Ascending aorta (tissue), 2 donors: ENCODE measurements at places on chromosomes 16 and 17.

DNA sequence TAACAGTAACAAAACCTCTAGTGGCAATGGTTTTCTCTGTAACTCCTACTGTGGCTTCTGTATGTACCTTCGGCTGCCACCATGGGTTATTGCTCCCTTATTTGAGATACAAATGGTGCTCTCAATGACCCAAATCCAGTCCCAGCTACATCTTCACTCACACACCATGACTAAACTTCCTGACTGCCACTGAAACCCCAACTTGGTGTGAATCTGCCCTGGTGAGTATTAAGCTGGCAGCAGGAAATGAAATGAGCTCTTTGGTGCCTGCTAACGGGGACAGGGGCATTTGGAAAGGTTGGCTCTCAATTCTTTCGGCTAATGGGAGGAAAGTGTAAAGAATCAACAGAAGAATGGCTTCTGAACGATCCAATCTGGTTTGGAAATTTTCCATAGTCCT is 7.5 kb upstream of the SLC35B1 start:
- DNase-seq, result no peak

DNA sequence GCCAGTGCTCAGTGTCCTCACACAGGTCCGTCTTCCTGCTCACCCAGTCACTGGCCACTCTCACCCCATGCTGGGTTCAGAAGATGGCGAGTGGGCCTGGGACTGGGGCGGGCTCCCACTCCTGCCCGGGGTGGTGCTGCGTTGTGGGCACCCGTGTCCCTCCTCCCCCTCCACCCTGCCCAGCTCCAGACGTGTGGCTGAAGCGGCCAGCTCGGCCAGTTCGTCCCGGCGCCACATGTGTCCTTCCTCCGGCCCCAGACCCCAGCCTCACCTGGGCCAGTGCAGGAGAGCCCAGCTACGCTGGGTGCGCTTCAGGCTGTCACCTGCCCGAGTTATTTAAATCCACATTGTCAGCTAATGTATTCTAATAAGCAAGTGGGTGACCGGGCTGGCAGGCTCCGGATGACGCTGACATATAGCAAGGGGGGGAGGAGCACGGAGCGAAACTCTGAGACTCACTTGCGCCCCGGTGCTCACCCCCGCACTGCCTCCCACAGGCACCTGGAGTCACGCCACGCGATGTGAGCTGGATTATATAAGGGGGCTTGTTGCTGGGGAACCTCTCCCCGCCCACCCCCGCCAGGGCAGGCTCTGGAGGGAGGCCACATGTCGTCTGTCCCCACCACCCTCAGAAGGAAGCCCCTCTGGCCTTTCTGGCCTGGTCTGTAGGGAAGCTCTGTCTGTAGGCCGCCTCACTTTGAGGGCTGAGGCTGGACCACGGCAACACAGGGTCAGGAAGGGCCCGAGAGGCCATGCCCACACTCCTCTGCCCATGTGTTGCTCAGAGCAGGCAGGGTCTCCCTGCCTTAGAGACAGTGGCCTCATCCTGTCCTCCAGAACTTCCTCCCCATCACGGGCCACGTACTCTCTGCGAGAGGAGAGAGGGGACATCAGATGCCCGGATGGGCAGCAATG is 7.1 kb upstream of the BAIAP2 start:
- no peak for DNase-seq

DNA sequence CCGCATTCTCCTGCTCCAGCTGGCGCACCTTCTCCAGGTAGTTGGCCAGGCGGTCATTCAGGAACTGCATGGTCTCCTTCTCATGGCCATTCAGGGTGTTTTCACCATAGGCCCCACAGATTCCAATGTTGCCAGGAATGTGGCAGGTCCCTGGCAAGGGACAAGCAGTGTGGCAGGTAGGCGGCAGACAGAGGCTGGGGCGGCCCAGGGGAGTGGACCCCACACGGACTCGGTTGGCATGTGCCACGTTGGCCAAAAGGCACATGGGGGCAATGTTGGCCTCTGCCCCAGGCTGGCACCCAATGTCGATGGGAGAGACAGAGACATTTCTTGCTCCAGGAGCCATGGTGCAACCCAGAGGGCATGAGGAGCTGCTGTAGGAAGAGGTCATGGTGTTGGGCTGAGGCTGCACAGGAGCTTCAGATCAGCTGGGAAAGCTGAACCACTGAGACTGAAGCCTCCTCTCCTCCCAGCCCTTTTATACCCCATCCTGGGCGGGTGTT is at the start of gene KRT38:
TSS of gene KRT38 (minus strand) at position 453 of the 503 bp plus-strand sequence. CDS start at position 391, 62 bp downstream.
- no peak for DNase-seq

DNA sequence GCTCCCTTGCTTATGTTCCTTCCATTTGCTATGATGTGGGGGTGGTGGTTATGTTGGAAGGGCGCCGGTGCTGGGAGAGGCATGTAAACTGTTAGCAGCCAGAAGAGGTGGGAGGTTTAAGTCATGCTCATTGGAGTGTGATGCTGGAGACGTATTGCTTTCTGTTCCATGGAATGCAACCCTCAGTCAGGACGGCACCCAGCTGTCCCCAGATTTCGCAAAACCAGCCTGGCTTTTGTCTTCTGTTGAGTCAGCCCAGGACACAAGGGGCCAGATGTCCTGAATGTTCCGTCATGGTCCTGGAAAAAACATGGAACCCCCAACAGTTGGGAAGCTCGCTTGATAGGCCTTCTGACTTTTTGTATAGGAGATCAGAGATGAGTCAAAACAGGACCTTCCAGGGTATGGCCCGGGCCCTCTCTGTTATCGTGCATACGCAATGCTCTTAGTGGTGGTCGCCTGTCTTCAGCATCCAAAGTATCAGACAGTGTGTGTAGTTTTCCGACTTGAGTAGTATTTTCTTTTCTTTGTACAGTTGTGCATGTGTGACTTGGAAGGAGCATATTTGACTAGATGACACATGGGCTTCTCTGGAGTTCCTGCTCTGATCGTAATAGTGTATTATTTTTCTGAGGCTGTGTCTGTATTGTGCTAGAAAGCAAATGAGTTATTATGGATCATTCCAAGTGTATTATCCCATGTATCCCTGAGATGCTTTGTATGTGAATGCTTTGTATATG is 201.9 kb downstream of the SNX29 start:
- DNase-seq, result no peak

DNA sequence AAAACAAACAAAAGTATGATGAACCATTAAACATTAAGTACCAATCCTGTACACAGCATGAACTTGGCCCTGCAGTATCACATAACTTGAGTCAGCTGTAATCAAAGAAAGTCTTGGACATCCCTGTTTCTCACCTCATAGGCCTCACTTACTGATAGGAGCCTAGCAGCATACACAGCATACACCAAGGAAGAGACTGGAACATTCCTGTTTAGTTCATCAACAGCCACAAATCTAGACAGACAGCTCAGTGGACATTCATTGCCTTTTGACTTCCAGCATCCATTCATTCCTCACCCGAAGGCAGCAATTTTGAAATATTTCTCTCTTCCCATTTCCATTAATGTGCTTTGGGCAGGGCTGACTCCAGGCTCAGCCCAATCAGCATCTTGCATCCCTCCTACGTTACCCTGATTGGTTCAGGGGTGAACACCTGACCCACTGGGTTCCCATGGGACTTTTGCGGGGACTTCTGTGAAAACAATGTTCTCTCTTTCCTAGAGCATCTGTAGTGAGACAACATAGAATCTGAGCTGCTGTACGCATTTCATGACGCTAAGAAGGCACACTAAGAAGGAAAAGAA is 336.7 kb upstream of the ZFHX3 start:
- DNase-seq, result no peak

DNA sequence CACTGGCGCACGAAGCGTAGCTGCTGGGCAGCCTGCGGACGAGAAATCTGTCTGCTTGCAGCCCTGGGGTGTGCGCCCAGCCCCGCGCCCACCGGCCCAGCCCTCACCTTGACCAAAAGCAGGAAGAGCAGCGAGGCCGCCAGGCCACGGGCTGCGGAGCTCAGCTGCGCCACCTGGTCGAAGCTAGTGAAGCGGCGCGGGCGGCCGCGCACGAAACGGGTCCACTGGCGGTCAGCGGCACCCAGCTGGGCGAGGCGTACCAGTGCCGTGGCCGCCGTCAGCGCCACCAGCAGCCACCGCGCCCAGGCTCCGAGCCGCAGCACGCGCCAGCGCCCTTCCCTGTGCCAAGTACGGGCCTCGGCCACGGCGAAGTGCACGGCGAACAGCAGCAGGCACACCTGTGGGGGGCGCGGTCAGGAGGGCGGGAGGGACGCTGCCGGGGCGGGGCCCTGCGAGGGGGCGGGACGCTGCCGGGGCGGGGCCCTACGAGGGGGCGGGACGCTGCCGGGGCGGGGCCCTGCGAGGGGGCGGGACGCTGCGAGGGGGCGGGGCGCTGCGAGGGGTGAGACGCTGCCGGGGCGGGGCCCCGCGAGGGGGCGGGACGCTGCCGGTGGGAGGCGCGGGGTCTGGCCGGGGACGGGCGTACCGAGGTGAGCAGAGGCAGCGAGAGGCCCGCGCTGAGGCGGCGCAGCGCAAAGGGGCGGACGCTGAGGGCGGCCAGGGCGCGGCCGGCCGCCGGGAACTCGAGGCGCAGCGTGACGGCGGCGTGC is 43.2 kb downstream of the TSC2 start:
- no peak for DNase-seq
